Stimulated activated effector memory CD8-positive, alpha-beta T cell treated with anti-CD3 and anti-CD28 coated beads, Interleukin-12 subunit alpha, Interleukin-12 subunit beta, amount 100 ng/mL, for 72 hours (primary cell): ENCODE measurements at places on chromosomes 12 and 14.

GRCh38 chr12:92107621-92108131 is 38.0 kb downstream of the BTG1 start:
- no peak for DNase-seq

- no peak for DNase-seq
Measured at GRCh38 chr12:9099552-9100190, 16.0 kb downstream of the A2M start.

GRCh38 chr12:108101605-108102175 is 27.4 kb upstream of the WSCD2 start:
- DNase-seq: no peak

GRCh38 chr12:14936224-14936861 is 2.0 kb downstream of the ERP27 start:
- no peak for DNase-seq

- no peak for DNase-seq
Measured at GRCh38 chr14:32078023-32078857, 1.1 kb downstream of the ARHGAP5 start.

GRCh38 chr12:57770734-57771133 is 1.2 kb downstream of the METTL1 start:
- DNase-seq: peak; percentile 48

DNA sequence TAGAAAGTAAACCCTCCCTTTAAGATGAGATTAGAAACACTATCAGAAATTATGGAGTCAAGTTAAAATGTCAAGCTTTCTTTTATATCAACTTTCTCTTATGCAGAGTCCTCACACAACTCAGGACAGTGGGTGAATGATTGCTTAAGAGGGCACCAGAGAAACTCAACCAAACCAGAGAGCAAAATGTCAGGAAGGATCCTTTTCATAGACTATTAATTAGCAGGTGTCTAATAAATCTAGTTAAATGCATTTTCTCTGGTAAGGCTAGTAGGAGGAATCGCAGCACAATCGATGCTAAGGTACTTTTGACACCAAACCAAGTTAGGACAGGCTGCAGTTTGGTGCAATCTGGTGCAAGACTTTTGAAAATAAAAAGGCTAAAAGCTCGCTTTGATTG is 614.7 kb upstream of the FOXG1 start:
- DNase-seq: no peak

DNA sequence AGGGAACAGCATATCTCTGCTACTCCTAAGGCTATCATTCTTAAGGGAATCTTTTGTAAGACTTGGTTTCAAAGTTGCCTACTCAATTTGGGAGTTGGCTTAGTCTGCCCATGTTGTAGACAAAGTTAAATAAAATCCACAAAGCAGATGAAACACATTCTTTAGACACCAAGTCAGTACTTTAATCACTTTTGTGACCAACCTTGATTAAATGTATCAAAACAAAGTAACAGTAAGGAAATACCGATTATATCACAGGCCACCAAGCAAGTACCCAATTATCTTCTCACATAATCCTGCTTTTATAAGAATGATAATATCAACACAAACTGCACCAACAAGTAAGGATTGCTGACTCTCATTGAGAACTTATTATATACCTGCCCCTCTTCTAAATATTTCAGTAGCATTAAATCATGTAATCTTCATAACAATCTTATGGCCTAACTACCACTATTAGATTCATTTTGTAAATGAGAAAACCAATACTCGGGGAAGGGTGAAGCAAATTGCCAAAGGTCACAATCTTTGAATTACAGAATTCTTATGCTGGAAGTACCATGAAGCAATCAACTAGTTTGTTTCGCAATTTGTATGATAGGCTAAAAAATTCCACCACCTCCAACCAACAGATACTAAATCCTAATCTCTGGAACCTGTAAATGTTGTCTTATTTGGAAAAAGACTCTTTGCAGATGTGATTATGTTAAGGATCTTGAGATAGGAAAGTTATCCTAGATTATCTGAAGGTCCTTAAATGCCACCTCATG is 12.6 kb upstream of the DIO2 start:
- no peak for DNase-seq

DNA sequence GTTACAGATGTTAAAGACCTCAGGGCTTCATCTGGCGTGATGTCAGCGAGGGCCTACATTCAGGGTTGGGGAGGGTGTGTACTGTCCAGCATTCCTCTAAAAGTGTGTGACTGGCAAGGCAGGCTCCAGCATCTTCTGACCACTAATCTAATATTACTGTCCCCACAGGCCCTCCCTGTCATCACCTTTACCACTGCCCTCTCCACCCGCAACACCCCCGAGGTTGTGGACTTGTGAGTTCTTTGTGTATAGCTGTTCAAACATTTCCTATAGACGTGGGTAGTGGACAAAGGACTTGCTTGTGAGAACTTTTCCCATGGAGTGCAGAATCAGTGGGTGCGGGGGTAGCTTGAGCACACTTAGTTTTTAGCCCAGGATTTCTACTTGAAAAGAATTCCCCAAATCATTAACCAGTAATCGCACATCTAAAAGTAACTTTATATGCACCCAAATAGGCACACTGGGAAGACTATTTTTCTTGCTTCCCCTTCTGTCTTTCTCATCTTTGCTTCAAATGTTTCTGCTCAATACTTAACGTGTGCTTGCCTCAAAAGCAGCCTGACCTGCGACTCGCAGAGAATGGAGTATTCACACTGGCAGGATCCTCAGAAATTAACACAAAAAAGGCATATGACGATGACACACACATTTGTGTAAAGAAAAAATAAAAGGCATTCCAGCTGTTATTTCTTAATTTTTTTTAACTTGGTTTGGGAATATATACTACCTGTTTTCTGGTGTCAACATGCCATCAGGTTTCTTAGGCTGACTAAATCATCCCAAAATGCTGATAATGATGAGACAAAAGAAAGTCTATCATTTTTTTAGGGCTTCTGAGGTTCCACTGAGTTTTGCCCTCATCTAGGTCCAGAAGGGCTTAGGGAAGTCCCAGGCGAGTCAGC is 158.4 kb upstream of the HIF1A start:
- DNase-seq: no peak

DNA sequence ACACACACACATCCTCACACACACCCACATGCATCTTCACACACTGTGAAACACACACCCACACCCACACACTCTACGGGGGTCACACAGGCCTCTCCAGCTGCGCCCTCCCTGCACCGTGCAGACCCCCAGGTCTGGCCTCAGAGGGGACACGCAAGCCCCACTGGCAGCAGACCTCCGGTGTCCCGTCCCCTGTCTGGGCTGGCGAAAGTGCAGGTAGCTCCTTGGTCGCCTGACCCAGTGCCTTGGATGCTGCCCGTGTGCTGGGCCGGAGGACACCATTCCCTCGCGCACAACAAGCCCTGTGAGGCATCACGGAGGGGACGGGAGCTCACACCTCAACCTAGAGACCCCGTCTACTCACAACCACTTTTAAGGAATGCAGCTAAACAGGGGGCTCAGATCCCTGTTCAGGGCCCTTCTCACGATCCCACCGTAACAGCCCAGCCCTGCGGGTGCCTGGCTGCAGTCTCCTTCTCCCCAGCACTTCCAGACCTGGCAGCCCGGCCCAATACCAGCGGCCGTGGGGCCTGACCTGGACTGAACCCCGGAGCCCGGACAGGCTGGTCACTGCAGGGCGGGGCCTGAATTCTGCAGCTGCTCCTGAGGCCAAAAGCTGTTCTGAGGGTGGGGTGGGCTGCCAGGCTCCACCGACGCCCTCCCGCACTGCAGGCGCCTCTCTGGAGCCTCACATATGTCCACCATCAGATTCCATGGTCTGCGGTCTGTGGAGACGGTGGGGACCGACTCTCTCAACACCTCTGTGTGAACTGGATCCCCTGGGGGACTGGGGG is 42.1 kb upstream of the FZD10 start:
- DNase-seq: no peak

GRCh38 chr14:100539766-100540140 is 47.5 kb downstream of the BEGAIN start:
- no peak for DNase-seq

DNA sequence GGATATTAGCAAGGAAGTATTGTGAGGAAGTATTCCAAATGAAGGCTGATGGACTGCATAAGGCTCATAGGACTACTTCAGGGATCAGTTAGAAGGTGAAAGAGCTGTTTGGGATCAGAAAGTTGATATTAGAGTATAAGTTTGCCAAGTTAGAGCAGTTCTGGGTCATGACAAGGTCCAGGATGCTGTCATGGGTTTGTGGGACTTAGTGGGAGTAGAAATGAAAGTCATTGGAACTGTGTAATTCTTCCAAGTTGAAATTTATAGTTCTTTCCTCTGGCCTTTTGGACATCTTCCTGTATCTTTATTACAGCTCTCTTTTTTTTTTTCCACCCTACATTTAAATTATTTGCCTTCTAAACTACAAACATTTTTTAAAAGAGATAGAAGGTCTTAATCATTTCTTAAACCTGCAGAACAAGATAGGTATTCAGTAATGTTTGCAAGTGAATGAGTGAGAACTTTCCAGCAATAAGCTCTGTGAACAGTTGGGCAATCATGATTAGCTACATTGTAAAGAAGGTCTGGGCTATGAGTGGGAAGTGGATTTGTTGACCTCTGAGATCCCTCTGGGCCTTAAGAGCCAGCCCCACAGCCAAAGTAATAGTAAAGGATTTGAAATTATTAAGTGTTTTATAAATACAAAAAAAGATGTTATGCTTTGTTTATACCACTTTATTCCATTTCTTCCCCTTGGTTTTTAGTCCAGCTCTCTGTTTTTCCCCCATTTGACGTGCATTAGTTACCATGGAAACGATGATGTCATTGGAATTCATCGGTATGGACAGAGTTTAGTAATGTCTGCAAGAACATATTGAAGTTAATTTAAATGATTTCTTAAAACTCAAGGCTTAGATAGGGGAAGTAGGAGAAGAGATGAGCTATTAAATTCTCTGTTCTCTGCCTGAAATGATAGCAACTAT is 247.9 kb upstream of the ARHGAP5 start:
- DNase-seq: no peak
